NAMALWA (cell line): ENCODE measurements at places on chromosomes 5 and 9.

DNA sequence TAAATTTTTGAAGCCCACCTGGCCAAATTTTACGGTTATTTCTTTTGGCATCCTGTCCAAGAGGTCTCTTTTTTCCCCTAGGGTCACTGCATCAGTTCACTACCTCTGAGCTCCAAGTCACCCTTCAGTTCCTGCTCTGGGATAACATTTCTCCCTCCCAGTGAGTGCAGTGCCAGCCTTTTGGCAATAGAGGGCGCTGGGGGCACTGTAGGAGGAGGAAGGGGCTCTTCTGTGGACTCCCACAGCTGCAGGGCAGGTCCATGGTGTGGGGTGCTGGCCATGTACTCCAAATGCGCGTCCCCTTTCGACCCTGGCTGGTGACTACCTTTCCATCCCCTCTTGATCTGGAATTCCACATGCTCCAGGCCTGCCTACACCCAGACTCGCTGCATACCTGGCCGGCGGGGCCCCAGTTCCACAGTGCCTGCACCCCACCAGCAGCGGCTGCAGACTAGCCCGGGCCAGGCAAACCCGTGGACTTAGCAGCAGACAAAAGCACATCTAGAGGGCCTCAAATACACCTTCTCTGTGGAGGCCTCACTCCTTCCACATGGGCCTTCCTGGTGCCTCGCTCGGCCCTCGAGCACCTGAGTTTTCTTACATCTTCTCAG lies 20.3 kb upstream of the NINJ1 start:
- peak; percentile 84 for DNase-seq

GRCh38 chr5:135246605-135246922 lies 152.5 kb downstream of the MACROH2A1 start:
- DNase-seq: no peak

- no peak for DNase-seq
Observed at GRCh38 chr5:167767795-167768194, 523.6 kb upstream of the WWC1 start.

GRCh38 chr9:87874304-87874623 lies 8.4 kb upstream of the SPATA31E1 start:
- no peak for DNase-seq

DNA sequence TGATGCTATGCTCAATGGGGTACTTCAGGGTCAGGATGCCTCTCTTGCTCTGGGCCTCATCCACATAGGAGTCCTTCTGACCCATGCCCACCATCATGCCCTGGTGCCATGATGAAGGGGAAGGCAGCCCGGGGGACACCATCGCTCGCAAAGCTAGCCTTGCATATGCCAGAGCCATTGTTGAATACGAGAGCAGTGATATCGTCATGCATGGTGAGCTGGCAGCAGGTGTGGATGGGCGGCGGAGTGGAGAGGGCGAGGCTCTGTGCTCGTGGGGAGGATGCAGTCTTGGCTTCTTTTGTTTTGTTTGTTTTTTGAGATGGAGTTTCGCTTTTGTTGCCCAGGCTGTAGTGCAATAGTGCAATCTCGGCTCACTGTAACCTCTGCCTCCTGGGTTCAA lies 17.2 kb upstream of the SPZ1 start:
- no peak for DNase-seq
